ENCODE measurements at places on chromosomes 12 and 14.

DNA sequence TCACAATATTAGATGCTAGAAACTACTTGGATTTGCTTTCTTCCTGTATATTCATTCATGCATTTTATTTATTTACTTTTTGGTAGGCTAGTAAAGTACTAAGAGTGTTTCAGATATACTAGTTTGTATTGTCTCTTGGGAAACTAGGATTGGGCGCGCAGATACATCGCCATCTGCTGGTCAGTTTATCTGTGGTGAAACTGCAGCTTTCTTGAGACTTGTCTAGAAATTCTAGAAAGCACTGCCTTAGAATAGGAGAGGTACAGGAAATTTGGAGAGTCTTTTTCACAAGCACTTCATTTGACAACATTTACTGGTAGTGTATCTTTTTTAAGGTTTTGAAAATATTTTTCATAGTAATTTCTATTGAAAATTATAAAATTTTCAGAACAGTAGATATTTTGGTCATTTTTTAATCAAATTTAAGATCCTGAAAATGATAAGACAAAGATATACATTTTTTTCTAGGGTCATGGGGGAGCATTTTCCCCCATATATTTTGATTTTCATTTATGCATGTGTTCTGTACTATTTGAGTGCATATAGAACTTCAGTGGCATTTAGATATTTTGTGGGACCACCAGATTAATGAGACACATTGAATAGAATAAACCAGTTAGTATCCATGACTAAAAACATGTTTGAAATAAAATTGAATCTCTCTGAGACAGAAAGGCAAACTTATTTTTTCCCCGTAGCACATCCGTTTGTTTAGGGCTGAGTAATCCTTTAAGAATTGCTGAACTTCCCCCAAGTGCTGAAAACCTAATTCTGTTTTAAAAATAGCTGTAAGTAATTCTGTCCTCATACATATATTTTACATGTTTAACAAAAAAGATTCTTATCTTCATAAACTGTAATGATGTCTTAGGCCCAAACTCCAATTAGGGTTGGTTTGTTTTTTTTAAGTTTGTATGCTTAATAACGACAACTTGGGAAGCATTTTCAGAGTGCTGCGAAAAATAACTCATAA lies 44.5 kb downstream of the SLC38A6 start:
- DNase-seq: peak; percentile 5

DNA sequence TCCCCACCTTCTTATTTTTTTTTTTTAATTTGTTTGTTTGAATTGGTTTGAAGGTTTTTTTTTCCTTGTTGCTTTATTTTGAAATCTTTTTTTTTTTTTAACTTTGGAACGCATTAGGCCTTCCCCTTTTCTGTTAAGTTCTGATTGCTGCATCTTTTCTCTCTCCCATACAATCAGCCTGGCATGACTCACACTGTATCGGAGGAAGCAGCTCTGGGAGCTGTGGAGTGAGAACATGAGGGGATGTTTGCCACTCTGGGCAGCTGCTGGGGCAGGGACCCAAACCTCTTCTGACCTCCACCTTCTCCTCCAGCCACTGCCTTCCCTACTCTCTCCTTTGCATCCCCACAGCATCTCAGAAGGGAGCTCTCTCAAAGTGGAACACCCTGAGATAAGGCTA lies 160.3 kb upstream of the FKBP4 start:
- DNase-seq: no peak

DNA sequence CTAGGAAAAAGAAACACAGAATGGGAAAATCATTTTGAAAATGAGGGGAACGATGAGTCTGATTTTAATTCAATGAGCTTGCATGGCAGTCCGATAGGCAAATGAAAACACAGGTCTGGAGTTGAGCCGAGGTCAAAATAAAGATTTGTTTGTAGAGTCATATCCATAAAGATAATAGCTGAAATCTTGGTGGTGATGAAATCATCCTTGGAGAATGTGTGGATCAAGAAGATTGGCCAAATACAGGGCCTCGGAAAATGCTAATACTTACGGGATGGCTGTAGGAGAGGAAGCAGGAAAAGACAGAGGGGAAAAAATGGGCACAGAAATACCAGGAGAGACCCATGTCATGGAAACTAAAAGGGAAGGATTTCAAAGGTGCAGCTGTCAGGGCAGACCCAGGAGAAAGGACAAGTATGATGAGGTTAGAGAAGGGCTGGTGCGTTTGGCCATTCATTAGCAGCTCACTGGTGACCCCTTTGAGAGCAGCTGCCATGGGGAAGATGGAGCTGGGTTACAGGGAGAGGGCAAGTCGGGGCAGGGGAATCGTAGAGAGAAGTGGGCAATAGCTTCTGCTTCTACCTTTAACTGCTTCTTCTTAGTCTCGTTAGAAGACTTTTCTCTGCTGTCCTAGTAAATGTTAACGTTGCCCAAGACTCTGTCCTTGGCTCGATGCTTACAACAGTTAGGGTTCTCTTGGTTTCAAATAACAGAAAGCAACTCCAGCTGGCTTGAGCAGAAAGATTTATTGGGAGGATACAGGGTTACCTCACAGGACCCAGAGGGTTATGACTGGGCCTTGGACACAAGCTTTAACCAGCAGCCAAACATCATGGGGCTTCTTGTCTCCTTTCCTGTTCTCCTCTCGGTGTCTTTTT lies 161.8 kb downstream of the EFCAB11 start:
- no peak for DNase-seq

- DNase-seq: no peak
Observed at GRCh38 chr12:76123259-76124212, 39.1 kb upstream of the NAP1L1 start.

DNA sequence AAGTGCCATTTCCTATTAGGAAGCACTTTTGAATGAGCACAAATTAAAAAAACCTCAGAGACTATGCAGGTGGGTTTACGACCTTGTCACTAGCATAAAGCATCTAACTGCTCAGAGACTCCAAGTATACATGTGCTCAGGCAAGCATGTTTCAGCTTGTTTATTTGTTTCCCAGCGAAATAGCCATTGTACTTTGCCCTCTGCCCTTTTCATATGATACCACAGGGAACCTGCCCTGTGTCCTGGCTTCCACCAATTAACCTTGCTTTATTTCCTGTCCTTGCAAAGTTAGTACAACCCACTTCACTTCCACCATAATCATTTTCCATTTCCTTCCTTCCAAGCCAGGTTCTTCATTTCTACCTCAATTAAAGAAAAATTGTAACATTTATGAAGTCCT lies 194.9 kb downstream of the DUSP6 start:
- DNase-seq: no peak

DNA sequence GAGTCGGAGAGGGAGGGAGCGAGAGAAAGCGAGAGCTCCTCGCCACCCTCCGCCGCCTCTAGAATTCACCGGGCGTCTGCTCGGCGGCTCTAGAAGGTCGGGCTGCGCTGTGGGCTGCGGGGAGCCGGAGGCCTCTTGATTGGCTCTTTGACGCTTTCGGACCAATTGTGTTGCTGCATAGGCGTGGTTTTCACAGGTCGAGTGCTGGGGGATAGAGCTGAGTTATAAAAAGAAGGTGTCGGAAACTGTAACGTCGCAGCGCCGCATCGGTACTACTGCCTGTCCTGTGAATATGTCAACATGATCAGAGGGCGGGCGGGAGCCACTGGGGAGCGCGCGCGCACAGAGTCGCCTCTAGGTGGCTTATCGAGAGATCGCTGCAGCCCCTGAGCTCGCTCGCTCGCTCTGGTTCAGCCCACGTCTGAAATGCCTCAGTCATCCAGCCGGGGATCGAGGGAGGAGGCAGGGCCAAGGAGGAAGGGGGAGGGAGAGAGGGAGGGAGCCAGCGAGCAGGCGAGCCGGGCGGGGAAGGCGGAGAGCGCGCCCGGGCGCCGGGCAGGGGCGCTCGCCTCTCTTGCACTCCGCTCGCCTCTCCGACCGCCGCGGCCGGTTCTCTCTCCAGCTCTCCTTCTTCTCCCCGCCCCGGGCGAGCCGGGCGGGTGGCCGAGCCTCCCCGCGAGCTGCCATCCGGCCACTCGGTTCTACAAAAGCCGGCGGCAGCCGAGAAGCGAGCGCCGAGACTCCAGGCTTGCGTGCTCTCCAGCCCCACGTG lies at the start of gene TBX3:
TSS of gene TBX3 (minus strand) at position 78 of the 772 bp plus-strand sequence. CDS start 975 bp downstream, outside the sequence.
- DNase-seq: peak; percentile 82

All from keratinocyte (primary cell).